ENCODE measurements at places on chromosomes 1 and 21.

DNA sequence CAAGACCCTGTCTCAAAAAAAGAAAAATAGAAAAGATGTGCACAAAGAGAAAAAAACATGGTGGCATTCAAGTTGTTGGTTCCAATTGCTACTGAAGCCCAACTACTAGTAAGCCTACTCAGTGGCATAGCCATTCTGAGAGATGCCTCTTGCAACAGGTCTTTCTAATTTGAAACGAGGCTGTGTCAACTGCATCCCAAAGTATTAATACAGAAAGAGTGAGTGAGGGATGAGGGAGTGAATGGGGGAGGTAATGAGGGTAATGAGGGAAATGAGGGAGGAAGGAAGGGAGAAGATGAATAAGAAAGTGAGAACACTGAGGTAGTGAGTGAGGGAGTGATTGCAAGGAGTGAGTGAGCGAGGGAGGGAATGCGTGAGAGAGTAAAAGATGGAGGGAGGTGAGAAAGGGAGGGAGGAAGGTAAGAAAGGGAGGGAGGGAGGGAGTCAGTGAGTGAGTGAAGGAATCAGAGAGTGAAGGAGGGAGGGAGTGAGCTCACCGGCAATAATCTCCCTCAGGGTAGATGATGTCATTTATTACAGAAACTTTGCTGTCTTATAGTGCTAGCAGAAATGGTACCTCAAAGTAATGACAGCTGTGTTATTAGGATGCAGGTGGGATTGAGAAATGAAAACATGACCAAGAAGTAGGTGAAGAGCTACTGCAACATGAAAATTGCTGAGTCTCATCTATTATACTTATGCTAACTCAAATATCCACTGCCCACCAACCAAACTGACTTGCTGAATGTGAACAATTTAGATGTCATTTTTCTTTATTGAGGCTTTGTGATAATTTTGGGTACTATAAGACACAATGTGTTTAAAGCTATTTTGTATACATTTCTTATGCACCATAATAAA, 75.6 kb upstream of the ADAM30 start:
- no peak for DNase-seq

DNA sequence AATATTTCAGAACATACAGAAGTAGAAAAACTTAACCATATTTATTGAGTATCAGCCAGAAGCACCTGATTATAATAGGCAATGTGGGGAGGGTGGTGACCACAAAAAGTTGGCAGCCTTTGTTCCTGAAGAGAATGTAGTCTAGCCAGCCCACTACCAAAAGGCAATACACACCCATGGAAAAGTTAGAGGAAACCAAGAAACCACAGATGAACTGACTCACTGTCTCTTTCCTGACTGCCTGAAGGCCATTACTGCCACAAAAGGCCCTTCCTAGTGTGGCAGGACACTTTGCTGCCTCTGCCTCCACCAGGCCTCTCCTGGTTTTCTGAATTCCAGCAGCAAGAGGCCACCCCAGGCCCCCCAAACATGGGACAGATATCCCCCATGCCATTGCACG, 14.6 kb upstream of the PROX1 start:
- no peak for DNase-seq

- no peak for DNase-seq
These were observed 40.5 kb downstream of the EPHB2 start for GRCh38 chr1:22751124-22751531.

- no peak for DNase-seq
These were observed 32.1 kb downstream of the OVAAL start for GRCh38 chr1:180590889-180591288.

DNA sequence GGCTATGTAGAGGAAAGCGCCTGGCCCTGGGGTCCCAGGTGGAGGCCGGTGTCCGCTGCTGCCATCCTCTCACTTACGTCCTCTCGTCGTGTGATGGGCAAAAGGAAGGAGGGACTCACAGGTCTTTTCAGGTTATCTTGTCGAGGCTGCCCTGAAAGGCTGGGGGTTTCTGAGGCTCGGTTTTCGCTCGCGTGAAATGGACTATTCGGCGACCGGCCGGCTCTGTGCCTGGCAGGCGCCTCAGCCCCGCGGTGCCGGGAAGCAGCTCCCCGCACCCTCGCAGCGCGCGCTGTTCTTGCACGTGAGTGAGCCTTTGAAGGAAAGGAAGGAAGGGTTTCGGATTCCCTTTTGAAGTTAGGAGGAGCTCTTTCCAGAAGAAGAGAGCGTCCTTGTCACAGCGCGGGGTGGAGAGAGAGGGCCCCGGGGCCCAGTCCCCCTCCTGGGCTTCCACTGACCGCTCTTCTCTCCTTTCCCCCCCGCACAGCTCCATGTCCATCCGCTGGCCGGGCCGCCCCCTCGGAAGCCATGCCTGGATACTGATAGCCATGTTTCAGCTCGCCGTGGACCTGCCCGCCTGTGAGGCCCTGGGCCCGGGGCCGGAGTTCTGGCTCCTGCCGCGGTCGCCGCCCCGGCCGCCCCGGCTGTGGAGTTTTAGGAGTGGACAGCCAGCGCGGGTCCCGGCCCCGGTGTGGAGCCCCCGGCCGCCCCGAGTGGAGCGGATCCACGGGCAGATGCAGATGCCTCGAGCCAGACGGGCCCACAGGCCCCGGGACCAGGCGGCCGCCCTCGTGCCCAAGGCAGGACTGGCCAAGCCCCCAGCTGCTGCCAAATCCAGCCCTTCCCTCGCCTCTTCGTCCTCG, 57.2 kb downstream of the AJAP1 start:
- no peak for DNase-seq

GRCh38 chr1:32455958-32456357, 8.9 kb upstream of the ZBTB8B start:
- DNase-seq = no peak

DNA sequence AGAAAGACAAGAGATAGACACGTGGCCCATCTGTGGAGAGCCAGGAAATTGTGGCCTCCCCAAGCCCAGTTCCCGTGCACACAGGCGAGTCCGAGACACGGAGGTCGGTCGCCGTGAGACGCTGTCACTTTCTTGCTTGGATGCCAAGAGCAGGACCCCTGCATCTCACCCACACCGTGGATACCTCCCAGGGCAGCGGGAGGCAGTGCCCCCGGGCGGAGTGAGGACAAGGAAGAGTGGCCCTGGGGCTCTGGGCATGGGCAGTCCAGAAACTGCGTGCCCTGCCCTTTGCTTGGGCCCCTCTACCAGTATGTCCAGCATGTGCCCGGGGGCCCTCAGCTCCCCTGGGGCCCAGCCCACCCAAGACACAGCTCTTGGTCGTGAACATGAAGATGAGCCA, 24.7 kb upstream of the ARHGEF16 start:
- no peak for DNase-seq

GRCh38 chr1:207833381-207833780, 77.5 kb downstream of the CD34 start:
- no peak for DNase-seq

- no peak for DNase-seq
These were observed 33.1 kb downstream of the CAPZB start for GRCh38 chr1:19452221-19452663.

- DNase-seq = peak; percentile 28
These were observed 1.9 kb downstream of the S1PR1 start for GRCh38 chr1:101238681-101239094.

DNA sequence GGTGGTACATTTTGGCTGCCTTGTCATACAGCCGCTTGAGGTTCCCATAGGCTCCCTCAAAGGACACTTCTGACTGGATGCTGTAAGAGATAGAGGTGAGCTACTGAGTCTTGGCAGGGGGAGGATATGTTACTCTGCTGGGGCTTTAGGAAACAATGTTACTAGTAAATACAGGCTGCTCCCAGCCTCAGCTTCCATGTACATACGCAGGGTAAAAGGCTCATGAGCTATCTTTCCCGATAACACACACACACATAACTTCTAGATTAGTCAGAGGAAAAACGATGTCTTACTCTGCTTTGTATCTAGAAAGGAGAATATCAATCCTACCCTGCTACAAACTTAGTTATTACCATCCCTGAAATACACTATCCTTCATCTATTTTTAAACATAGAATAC, 14.3 kb downstream of the SMG5 start:
- no peak for DNase-seq

- DNase-seq = no peak
These were observed 918.0 kb downstream of the LTN1 start for GRCh38 chr21:28074676-28075075.

GRCh38 chr1:193555662-193556441, 369.4 kb upstream of the B3GALT2 start:
- DNase-seq = no peak

DNA sequence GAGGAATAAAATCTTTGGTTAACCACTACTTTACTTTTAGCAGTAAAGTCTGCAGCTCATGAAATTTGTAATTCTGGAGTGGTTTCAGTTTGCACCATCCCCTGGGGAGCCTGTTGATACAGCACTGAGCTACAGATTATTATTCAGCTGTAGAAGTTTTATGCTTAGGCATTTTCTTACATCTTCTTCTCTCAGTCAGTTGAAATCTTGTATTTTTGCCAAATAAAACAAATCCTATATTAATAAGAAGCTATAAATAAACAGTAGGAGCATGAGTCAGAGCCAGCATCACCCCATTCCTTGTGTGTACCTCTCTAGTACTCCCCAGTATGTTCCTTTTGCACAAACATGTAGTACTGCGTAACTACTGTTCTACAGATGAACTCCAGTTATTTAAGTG, 118.9 kb downstream of the ATF6 start:
- DNase-seq = no peak

DNA sequence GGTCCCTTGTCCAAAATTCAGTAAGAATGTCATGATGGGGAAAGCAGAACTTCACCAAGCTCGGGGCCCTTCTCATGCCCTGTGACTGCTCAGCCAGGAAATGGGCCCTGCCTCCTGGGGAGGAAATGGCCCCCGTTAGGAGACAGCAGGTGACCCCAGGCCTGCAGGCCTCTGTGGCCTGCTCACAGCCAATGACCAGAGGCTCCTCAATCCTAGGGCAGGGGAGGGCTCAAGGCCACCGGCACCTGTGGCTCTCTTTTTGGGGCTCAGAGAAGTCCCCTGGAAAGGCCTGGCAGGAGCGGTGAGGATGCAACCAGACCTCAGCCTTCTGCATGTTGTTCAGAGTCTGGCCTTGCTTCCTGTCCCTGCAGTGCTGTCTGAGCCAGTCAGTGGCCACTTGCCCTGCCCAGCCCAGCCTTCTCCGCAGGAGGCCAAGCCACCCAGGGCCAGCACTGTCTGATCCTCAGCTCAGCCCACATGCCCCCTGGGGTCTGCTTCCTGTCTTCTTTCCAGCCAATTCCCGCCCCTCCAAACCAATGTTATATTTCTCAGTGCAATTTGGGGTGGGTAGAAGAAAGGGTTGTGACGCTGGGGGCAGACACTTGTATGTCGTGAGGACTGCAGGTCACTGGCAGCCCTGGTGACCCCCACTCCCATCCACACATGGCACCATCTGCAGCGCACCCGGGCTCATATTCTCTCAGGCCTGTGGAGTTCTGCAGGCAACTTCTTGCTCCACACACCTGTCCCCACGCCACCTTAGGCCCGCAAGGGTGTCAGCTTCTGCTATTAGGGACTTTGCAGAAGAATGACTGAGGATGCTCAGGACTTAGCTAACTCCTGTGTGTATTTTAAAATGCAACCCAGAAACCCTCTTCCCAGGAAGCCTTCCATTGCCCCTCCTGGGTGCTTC, 83.6 kb downstream of the ITPKB start:
- no peak for DNase-seq

DNA sequence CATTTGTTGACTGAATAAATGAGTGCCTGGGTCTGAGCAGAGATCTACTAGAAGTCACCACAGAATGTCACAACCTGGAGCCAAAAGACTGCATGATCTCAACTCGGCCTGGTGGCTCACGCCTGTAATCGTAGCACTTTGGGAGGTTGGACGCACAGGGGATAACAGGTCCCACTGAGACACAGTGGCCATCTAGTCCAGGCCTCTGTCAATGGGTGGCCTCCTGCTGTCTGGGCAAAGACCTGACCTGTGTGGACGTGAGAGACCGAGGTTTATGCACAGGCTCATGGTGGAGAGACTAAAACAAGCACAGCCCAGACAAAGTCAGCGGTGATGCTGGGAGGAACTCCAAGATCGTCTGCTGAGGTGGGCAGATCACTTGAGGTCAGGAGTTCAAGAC, 103.0 kb upstream of the BACE2 start:
- DNase-seq = no peak

GRCh38 chr1:204136814-204137213, 15.0 kb downstream of the ETNK2 start:
- DNase-seq = no peak

- no peak for DNase-seq
These were observed 281.9 kb upstream of the ADAMTS5 start for GRCh38 chr21:27248814-27249213.

DNA sequence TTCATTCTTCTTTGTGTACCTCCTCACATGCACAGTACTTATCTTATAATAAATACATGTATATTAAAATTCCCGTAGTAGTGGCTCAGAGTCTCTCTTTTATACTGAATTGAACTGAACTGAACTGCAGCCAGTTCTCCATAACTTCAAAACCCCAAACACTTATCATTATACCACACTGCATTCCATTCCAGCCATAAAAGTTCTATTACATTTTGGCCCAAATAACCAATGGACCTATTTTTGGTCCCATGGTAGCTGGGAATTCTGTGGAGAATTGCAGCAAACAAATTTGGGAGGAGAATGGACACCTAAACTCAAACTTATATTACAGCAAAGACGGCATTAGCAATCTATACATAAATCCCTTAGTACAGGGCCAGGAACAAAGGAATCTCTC, 86.6 kb upstream of the C1orf87 start:
- no peak for DNase-seq

- DNase-seq = no peak
These were observed 5.7 kb upstream of the IL10 start for GRCh38 chr1:206778031-206778430.

DNA sequence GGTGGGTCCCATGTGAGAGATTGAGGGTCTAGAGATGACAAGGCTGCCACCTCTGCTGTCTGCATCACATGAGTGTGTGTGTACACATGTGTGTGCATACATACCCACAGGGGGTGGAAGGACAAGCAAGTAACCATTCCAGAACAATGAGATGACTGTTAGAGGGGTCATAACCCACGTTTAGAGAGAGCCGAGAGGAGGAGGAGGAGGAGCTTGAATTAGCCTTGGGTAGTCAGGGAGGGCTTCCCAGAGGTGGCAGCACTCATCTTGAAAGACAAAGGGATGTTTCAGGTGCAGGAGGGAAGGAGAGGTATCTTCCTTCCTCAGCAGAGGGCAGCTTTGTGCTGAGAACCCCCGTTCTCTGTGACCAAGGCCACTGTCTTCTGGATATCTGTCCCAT, 21.3 kb downstream of the TNFRSF1B start:
- DNase-seq = no peak

DNA sequence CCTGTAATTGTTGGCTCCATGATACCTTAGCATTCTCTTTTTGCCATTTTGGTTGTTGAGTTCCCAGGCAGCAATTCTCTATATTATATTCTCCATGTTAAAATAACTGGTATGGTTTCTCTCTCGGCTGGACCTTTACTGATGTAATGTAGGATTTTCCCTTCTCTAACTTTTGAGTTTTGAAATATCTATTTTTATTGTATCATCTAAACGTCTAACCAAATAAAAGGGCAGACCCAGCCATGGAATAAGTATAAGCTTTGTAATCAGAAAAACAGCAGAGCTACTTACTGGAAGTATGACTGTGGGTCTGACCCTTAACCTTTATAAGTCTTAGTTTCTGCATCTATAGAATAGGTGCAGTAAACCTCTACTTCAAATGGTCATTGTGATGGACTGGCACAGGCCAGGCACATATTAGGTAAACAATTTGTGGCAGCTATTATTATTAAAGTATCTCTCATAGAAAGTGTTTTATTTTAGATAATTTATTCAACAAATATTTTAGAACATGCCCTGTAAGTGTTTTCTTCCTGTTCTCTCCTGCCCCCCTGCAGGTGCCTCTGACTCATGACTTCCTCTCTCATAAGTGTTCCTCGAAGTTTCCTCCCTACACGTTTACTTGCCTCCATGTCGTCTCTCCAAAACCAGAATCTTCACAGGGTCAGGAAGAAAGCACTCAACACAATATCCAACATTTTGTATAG, 224.9 kb upstream of the FGGY start:
- no peak for DNase-seq
